Body of pancreas (tissue), 4 donors: ENCODE measurements at places on chromosomes 1 and 21.

DNA sequence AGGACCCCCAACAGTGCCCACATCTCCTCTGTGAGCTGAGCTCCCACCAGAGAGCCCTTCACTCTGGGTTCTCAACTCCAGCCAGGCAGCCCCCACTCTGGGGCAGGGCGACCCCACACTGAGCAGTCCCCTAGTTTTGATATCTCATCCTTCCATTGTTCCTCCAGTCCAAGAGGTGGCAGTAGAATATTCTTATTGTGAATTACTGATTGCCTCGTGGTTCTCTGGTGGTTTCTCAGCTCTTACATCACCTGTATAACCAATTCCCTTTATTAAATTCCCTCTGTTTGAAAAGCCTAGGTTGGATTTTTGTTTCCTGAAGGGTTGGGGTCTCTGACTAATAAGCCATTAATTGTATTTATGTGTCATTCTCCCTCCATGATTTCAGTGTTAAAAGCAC, 407.5 kb downstream of the SETD4 start:
- DNase-seq: no peak

GRCh38 chr1:54904476-54905048, 17.6 kb upstream of the DHCR24 start:
- no peak for DNase-seq

- no peak for DNase-seq
Observed at GRCh38 chr1:21736876-21737275, 46.1 kb downstream of the USP48 start.

DNA sequence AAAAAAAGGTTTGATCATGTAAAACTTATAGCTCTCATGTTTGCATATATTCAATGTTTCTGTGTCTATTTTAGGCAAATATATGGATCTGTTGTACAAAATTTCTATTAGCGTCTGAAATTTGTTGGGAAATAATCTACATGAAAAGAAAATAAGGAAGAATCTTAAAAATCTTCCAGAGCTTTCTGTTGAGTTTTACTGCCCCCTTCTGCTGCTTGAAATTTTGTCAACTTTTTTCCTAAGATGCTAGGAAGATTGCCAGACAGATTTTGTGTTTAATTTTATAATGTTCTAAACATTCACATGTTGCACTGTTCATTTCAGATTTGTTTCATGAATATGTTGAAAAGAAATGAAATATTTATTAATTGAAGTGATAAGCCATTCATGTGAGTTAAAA, 2.5 kb upstream of the PTGS2 start:
- no peak for DNase-seq

DNA sequence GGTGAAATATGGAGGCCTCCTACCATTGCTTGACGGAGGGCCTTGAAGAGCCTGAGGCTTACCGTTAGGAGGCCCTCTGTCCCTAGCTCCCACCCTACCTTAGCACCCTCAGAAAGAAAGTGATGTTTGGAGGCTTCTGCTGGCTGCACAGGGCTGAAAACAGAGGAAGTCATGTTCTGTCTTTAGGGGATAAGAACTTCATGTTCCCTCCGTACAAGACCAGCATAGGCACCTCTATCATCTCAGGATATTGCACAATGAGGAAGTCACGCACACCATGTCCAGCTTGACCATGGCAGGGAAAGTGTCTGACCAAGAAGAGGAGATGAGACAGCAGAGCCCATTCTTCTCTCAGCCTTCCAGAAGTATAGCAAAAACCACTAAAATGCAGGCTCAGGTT, 13.8 kb downstream of the ADORA3 start:
- peak; percentile 76 for DNase-seq

- DNase-seq: no peak
Observed at GRCh38 chr1:238176441-238176840, 285.7 kb upstream of the ZP4 start.

- DNase-seq: no peak
Observed at GRCh38 chr1:175471039-175471800, 272.2 kb downstream of the TNR start.

GRCh38 chr1:37901893-37902225, 42.5 kb upstream of the MTF1 start:
- DNase-seq: no peak

DNA sequence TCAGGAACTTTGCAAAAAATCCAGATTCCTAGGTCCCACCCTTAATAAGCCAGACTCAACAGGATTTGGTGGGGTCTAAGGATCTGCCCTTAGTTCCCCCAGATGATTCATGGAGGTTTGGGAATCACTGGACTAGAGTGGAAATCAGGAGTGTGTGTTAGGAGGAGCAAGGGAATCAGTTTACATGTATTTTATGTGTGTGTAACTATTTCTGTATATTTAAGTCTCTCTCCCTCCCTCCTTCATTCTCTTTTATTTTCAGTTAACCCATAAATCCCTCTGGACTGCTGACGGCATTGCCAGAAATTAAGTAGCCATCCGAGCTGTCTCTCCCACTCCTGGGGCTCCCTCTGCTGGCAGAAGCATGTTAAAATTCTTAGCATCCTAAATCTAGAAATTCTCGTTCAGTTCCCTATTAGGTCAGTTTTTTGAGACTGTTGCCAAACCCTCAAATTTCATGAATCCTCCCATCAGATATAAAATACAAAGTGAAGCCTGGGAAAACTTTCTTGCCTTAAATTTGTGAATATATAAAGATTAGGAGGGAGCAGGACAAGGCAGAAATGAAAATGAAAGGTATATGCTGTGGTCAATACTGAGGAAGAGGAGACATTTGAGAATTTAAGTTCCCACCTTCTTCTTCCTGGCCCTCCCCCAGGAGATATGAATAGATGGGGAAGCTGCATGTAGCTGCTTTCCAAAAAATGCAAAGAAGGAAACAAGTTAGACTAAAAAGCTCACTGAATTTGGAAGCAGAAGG, 11.7 kb upstream of the HSD11B1 start:
- DNase-seq: peak; percentile 76

- no peak for DNase-seq
Observed at GRCh38 chr21:39513735-39514134, 62.0 kb downstream of the SH3BGR start.

DNA sequence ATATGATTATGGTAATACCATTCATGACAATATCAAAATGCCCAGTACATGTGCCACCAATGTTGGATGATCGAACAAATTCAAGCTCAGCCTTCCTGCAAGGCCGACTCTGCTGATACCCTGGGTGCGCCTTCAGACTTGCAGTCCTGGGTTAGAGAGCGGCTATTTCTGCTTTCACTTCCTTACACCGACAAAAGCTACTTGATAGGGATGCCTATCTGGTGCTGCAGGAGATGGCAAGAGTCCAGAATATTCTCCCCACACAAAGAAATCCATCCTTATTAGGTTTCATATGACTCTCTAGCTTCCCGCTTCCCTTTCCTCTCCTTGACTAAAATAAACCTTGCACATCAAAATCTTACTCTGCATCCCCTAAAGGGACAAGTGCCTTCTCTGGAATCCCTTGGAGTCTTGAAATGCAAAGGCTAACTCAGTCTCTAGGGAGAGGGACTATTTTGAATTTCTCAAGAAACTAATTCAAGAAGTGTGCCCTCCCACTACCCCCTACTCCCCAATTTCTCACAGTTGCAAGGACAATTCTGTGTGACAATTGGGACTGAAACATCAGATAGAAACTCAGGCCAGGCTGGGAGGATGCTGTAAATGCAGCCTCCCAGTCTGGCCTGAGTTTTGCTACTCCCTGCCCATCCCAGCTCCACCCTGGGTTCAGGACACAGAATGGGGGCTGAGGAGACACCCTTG, 103.1 kb upstream of the USP24 start:
- no peak for DNase-seq

GRCh38 chr21:39489380-39489924, 37.7 kb downstream of the SH3BGR start:
- no peak for DNase-seq
